ENCODE measurements at places on chromosomes 4 and X. TPM values are rescaled to one million over a fixed set of nuclear protein-coding genes. Genes with fewer than 3 reads are reported as not detected.

The MAPK10 gene
- total RNA-seq, result 56.9 TPM

- DNase-seq, result no peak
- no peak overlapping the region for H3K27ac ChIP-seq
- H3K36me3 ChIP-seq, result no peaks in the 10 kb centered on the region
- no peaks in the 10 kb centered on the region for H3K4me1 ChIP-seq
- H3K27me3 ChIP-seq, result no peaks in the 10 kb centered on the region
Measured at GRCh38 chr4:64195582-64195981, 213.7 kb downstream of the TECRL start.

GRCh38 chr4:183413234-183414200, 30.9 kb upstream of the CDKN2AIP start:
- DNase-seq, result no peak
- H3K4me1 ChIP-seq, result peaks cover 24% of the 10 kb centered on the region
- H3K4me3 ChIP-seq, result no peak overlapping the region
- H3K36me3 ChIP-seq, result no peaks in the 10 kb centered on the region
- H3K27me3 ChIP-seq, result no peaks in the 10 kb centered on the region

The HSFX3 gene
- not detected for total RNA-seq

The TCEAL9 gene
- total RNA-seq, result 42.8 TPM

GRCh38 chr4:52660643-52661042, 1.5 kb upstream of the USP46 start:
- H3K4me3 ChIP-seq, result peak overlapping the region; percentile 90
- peaks cover 3% of the 10 kb centered on the region for H3K27me3 ChIP-seq
- peaks cover 30% of the 10 kb centered on the region for H3K36me3 ChIP-seq
- no peak for DNase-seq

- peaks cover 6% of the 10 kb centered on the region for H3K4me1 ChIP-seq
- no peak overlapping the region for H3K27ac ChIP-seq
- H3K4me3 ChIP-seq, result no peak overlapping the region
- no peak for DNase-seq
- H3K36me3 ChIP-seq, result no peaks in the 10 kb centered on the region
- no peaks in the 10 kb centered on the region for H3K27me3 ChIP-seq
Measured at GRCh38 chr4:130576218-130576617, 1480.3 kb downstream of the C4orf33 start.

DNA sequence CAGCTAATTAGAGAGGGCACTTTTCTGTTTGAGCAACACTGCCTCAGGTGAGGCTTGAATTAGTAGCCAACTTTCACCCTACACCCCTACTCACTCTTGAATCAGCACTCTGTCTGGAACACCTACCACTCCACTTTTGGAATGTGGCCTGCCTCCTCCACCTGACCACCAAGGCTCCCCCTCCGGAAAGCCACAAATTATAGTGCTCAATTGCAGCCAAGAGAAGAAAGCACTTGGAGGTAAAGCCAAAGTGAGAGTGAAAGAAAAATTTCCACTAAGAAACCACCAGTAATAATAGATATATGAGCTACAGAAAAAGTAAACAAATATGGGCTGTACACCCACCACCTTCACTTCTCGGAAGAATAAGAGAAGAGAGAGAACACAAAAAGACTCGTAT, 41.1 kb downstream of the PPP3CA start:
- DNase-seq, result no peak
- no peak overlapping the region for H3K4me3 ChIP-seq
- H3K27ac ChIP-seq, result peak overlapping the region; percentile 40
- no peaks in the 10 kb centered on the region for H3K27me3 ChIP-seq
- no peaks in the 10 kb centered on the region for H3K36me3 ChIP-seq

GRCh38 chr4:141121768-141122454, 11.4 kb downstream of the RNF150 start:
- no peak overlapping the region for H3K27ac ChIP-seq
- peaks cover 7% of the 10 kb centered on the region for H3K36me3 ChIP-seq
- H3K27me3 ChIP-seq, result no peaks in the 10 kb centered on the region

DNA sequence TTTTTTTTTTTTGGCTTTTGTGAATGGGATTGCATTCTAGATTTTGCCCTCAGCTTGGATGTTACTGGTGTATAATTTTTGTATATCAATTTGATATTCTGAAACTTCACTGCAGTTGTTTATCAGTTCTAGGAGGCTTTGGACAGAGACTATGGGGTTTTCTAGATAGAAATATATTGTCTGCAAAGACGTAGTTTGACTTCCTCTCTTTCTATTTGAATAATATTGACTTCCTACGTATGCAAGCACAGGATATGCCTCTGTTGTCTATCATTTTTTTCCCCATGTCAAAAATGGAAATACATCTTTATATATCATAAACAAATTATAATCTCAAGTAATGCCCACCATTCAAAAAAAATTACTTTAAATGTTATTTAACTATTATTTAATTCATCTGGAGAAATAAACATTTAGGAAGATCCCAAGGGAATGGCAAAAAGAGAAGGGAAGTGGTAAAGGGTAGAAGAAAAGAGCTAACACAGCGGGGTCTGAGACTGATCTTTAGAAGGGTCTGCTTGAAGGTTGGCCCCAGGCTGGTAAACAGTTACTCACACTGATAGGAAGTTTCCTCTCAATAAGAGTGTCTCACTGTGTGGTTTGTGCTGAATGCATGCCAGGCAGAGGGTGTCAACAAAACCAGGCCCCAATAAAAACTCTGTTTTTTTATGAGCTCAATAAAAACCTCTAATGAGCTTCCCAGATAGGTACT, 35.7 kb downstream of the ZNF518B start:
- peaks cover 13% of the 10 kb centered on the region for H3K36me3 ChIP-seq
- H3K4me3 ChIP-seq, result no peak overlapping the region
- H3K4me1 ChIP-seq, result no peaks in the 10 kb centered on the region

DNA sequence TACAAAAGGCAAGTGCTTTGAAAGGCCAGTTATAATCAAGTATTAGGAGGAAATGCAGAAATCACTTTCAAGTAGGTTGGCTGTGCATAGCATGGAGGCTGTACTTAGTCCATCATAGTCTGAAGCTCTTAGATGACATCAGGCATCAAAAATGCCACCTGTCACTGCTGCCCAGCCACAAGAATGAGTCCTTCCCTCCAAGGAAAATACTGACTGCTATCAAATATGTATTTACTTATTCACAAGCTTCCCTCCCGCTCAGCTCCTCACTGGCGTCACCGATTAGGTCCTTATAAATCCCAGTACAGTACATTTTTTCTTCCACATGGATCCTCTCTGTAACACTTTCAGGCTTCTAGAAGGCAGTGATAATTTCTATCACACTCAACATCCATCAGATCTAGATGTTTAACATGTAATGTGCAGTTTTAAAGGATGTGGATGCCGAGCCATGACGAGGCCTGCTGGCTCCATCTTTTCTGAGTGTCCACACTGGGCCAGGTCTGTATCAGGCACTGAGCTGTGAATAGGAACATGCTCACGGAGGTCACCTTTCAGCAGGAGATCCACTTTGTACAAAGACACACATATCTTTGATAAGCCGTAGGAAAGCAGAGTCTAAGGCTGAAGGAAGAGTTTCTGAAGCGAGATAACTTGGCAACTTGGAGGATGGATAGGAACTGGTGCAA, 121.9 kb downstream of the PALLD start:
- H3K4me1 ChIP-seq, result peaks cover 26% of the 10 kb centered on the region
- H3K36me3 ChIP-seq, result no peaks in the 10 kb centered on the region
- no peak for DNase-seq
- H3K27ac ChIP-seq, result peak overlapping the region; percentile 23
- no peaks in the 10 kb centered on the region for H3K27me3 ChIP-seq

- no peak overlapping the region for H3K4me3 ChIP-seq
- H3K27ac ChIP-seq, result no peak overlapping the region
- H3K4me1 ChIP-seq, result no peaks in the 10 kb centered on the region
- no peak for DNase-seq
- H3K27me3 ChIP-seq, result no peaks in the 10 kb centered on the region
Measured at GRCh38 chrX:66050140-66050569, 10.3 kb upstream of the VSIG4 start.

DNA sequence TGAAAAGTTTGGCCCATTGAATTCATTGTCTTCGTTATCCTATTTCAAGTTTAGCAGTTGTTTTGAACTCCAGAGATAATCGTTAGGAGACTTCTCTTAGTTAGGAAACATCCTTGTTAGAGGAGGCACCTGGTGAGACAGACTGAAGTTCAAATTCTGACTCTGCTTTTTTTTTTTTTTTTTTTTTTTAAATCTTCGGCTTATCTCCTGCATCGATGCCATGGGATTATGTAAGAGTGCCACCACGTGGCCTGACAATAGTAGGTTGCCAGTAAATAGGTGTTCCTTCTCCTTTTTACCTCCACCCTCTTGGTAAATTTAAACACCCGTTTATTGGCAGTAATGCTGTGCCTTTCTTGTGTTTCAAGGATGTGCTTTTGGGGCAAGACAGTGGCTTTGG, 149.3 kb downstream of the SOWAHB start:
- no peak for DNase-seq
- peaks cover 22% of the 10 kb centered on the region for H3K36me3 ChIP-seq
- no peak overlapping the region for H3K4me3 ChIP-seq
- H3K27ac ChIP-seq, result peak overlapping the region; percentile 21
- H3K4me1 ChIP-seq, result peaks cover 50% of the 10 kb centered on the region

DNA sequence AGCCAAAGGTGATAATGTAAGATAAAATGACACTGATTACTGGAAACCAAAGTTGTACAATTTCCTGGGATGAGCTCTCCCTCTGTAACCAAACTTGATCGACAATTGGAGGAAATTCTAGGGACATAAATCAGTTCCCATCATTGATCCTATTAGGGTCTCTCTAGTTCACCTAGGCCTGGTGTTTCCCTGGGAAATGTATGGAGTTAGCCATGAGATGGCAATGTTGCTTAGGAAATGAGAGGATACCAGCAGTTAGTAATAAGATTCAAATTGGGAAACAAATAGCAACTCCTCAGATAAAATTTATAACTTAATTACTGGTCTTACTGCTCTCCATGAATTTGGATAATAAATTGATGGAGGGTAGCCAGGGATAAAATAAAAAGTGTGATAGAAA, 52.2 kb downstream of the SPATA18 start:
- DNase-seq, result no peak
- no peaks in the 10 kb centered on the region for H3K36me3 ChIP-seq
- no peak overlapping the region for H3K4me3 ChIP-seq
- no peaks in the 10 kb centered on the region for H3K27me3 ChIP-seq
- peaks cover 25% of the 10 kb centered on the region for H3K4me1 ChIP-seq

The RAB9B gene
- 3.7 TPM for total RNA-seq

DNA sequence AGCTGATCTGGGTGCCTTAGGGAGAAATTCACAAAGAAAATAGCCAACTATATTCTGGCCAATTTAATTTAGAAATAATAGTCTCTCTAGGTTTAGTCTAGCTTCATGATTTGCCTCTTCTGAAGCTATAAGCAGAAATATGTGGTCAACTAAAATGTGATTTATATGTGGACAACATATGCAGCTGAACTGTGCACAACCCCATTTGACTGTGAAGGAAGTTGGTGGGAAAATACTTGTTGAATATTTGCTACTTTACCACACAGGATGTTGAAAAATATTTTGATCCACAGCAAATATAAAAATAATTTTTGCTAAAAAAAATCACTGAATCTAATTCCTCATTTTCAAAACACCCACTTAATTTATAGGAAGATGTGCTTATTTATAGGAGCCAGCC, 15.7 kb upstream of the RNF128 start:
- no peak overlapping the region for H3K27ac ChIP-seq
- no peaks in the 10 kb centered on the region for H3K27me3 ChIP-seq
- H3K36me3 ChIP-seq, result no peaks in the 10 kb centered on the region
- no peak for DNase-seq
- H3K4me3 ChIP-seq, result no peak overlapping the region

DNA sequence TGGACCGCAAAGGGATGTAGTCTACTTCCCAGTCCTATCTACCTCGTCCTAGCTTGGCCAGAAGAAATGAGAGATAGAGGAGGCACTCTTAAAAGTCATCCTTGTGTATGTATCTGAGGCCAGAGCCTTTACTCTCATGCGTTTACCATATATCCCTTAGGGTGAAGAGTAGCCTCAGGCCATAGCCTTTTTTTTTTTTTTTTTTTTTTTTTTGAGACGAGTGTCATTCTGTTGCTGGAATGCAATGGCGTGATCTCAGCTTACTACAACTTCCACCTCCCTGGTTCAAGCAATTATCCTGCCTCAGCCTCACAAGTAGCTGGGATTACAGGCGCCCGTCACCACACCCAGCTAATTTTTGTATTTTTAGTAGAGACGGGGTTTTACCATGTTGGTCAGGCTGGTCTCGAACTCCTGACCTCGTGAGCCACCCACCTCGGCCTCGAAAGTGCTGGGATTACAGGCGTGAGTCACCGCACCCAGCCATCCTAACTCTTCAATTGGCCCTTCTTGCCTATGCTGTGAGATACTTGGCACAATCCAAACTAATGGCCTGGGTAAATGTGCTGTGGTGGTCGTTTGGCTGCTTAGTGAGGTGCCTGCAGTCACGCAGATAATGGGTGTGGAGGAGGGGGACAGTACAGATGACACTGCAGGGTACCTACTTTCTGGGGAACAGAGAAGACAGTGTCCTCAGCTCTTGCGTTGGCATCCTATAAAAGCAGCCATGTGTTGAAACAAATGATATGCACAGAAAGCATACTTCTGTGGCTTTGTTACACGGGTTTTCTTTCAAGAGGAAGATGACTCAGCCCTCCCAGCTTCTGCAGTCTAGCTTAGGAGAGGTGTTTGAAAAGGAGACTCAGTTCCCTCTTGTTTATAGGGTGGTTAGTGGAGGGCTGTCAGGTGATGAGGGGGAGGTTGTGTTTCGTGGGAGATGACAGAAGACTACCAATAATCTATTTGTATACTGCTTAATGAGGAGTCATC, 10.4 kb upstream of the DGAT2L6 start:
- H3K36me3 ChIP-seq, result peaks cover 7% of the 10 kb centered on the region
- H3K27ac ChIP-seq, result no peak overlapping the region
- H3K27me3 ChIP-seq, result no peaks in the 10 kb centered on the region
- peaks cover 23% of the 10 kb centered on the region for H3K4me1 ChIP-seq
- DNase-seq, result no peak

DNA sequence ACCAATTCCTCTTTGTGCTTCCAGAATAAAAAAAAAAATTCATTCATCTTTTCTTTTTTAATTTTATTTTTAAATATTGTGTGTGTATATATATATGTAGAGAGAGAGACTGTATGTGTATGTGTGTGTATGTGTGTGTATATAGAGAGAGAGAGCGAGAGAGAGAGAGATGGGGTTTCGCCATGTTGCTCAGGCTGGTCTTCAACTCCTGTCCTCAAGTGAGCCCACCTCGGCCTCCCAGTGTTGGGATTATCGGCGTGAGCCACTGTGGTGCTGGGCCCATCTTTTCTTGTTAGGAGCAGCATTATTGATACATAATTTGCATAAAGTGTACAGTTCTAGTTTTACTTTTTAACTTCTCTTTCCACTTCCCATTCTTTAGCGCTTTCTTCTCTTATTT, 33.6 kb downstream of the KDM6A start:
- peaks cover 12% of the 10 kb centered on the region for H3K36me3 ChIP-seq
- no peak overlapping the region for H3K27ac ChIP-seq
- H3K27me3 ChIP-seq, result no peaks in the 10 kb centered on the region
- H3K4me3 ChIP-seq, result no peak overlapping the region
- peaks cover 38% of the 10 kb centered on the region for H3K4me1 ChIP-seq

DNA sequence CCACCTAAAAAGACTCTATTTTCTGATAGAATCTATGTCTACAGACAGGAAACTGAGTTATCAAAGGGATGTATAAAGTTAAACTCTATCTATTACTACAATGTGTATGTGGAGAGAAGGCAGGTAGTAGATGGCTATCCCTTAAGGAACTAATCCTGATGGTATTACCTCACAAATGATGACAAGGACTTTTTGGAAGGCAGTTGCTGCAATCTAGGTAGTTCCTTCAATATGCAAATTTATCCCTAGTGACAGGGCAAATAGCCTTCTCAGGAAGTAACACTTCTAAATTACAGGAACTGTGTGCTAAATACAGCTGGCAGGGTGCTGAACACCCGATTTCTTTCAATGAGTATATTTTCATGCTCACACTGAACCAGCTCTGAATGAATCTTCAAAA, 177.4 kb downstream of the COL25A1 start:
- no peak for DNase-seq
- peaks cover 3% of the 10 kb centered on the region for H3K4me1 ChIP-seq
- H3K36me3 ChIP-seq, result peaks cover 5% of the 10 kb centered on the region
- H3K4me3 ChIP-seq, result no peak overlapping the region
- H3K27ac ChIP-seq, result no peak overlapping the region
- H3K27me3 ChIP-seq, result no peaks in the 10 kb centered on the region

The ZNF711 gene
- total RNA-seq, result 24.0 TPM

All from neural crest cell (in vitro differentiated cells).